Left lung (tissue), 14 donors: ENCODE measurements at places on chromosomes 6 and 20. TPM values are rescaled to one million over a fixed set of nuclear protein-coding genes. Genes with fewer than 3 reads are reported as not detected.

Gene GINM1
- 46.4 TPM for total RNA-seq

Gene FOXQ1
- total RNA-seq: 12.1 TPM

Gene CDSN
- total RNA-seq: 0.13 TPM

Gene CFAP61
- total RNA-seq: not detected

Gene TAGAP
- total RNA-seq: 8.2 TPM

Gene CPXM1
- 8.1 TPM for total RNA-seq

Gene NR2E1
- not detected for total RNA-seq

Gene ENPP4
- total RNA-seq: 18.8 TPM

Gene C6orf52
- 1.0 TPM for total RNA-seq

Gene CCN6
- total RNA-seq: not detected

Gene LZTS3
- total RNA-seq: 21.0 TPM

Gene ADAT2
- total RNA-seq: 8.8 TPM

Gene ARMH2
- total RNA-seq: not detected

Gene PTCHD4
- 5.0 TPM for total RNA-seq

Gene DACT2
- total RNA-seq: 1.4 TPM

Gene BPIFB1
- 0.23 TPM for total RNA-seq

Gene ECHDC1
- total RNA-seq: 86.7 TPM

Gene GRM1
- total RNA-seq: 0.10 TPM

Gene EPM2A
- total RNA-seq: 4.9 TPM

Gene ADGRB3
- 2.0 TPM for total RNA-seq

Gene DAAM2
- total RNA-seq: 43.7 TPM

Gene BCL2L1
- 181 TPM for total RNA-seq

Gene RAB44
- 0.37 TPM for total RNA-seq

Gene C6orf136
- total RNA-seq: 16.4 TPM

Gene PDYN
- not detected for total RNA-seq

Gene PKIB
- 2.3 TPM for total RNA-seq

Gene DHX16
- total RNA-seq: 28.1 TPM

Gene PTK6
- 4.5 TPM for total RNA-seq

Gene SIRPD
- total RNA-seq: 0.79 TPM

Gene ARID1B
- 69.5 TPM for total RNA-seq

Gene ITPA
- total RNA-seq: 45.7 TPM

Gene GDAP1L1
- not detected for total RNA-seq

Gene RIPPLY2
- total RNA-seq: not detected

Gene TSPO2
- total RNA-seq: not detected

Gene HLA-DRB5
- 407 TPM for total RNA-seq
